ENCODE measurements at places on chromosomes 7 and 10. TPM values are rescaled to one million over a fixed set of nuclear protein-coding genes. Genes with fewer than 3 reads are reported as not detected.
A peak's percentile ranks its signal among the peaks of the same experiment; 100 is the strongest.

DNA sequence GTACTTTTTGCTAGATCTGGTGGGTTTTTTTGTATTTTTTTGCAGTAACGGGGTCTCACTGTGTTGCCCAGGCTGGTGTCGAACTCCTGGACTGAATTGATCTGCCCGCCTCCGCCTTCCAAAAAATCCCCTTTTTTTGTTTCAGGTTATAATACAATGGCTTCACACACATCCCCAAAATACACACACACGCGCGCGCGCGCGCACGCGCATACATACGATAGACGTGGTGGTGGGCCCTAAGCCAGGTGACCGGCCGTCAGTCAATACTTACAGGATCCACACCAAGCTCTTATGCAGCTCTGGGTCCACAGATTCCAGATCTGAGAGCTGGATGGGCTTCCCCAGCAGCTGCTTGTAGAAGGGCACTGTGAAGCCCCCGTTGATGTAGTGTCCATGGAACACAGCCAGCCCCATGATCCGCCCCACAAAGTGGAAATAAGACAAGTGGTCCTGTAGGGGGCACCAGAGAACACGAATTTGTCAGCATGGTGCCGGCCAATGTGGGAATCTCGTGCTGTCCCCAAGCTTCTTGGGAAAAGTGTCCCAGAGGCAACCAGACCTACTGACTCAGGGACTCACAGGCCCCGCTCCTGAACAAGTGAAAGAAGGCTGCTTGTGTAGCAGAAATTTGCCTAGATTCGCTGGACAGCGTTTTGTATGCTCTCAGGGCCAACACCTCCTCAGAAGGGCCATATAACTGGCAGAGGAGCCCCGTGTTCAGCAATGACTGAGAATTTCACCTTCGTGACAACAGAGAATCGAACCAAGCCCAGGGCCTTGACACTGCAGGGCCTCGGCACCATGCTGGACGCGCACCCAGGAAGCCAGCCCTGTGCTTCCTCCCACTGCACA, 103.6 kb downstream of the SMURF1 start:
- peak; percentile 68 for DNase-seq

- DNase-seq = no peak
Measured at GRCh38 chr7:128307061-128307460, 36.6 kb downstream of the RBM28 start.

GRCh38 chr7:77481615-77482014, 55.5 kb upstream of the PTPN12 start:
- no peak for DNase-seq

DNA sequence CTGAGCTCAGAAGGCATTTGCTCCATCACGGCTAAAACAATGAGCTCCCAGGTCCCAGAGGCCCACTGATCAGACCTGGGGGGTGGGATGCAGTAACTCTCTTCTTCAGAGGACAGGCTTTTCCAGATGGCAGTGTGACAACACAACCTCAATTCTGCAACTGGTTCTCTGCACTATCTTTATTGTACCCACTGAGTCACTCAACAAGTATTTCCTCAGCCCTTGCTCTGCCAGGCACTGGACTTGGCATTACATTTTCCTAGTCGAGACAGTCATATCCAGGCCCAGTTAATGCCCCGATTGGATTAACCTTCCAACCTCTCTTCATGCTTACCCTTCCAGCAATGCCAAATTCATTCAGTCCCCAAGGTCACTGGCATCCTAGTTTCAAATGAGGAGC, 72.6 kb downstream of the JAZF1 start:
- DNase-seq = peak; percentile 16

GRCh38 chr7:79930604-79931003, 204.0 kb upstream of the GNAI1 start:
- no peak for DNase-seq

GRCh38 chr7:100722480-100723212, 2.4 kb downstream of the EPO start:
- DNase-seq = no peak

GRCh38 chr10:73246646-73247508, at the start of gene DNAJC9:
Gene DNAJC9, minus strand, starts transcription at chr10:73247255. Its CDS starts 66 bp downstream, at chr10:73247189.
- peak; percentile 90 for DNase-seq

The PROSER2 gene
- total RNA-seq = 46.2 TPM

DNA sequence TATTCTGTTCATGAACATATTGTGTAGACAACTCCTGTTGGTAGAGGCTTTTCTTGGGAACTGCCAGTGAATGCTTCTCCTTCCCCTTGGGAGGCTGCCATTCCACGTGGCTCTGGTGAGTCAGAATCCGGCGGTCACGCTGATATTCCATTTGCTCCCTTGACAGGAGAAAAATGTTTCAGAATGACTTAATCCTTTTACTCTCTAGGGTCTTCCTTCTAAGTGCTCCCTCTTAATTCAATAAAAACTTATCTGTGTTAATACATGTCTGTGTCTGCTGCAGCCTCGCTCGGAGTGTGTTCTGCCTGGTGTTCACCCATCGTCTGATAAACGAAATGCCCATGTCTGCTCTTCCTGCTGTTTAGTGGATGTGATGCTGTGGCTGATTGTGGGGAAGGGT, 278.6 kb downstream of the ARHGAP12 start:
- no peak for DNase-seq

The MBL2 gene
- total RNA-seq = not detected

DNA sequence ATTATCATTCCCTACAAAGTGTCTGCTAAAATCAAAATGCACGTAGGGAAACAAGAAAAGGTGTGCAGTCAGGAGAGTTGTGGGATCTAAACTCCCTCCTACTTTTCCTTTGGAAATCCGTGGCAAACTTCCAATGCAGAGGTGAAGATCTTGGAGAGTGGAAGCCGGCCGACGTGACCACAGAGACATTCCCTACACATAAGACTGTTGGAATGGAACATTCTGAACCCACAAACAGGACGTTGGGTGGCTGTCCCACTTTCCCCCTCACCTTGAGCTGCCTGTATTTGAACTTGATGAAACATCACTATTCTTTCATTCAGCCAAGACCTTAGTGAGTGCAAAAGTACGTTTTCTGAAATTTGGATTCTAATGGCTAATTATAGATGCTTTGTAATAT, 65.9 kb downstream of the PRKCQ start:
- no peak for DNase-seq

- DNase-seq = no peak
Measured at GRCh38 chr10:120394446-120394845, 62.6 kb upstream of the PLPP4 start.

The HSPA12A gene
- 19.8 TPM for total RNA-seq

GRCh38 chr10:89414879-89415821, 782 bp downstream of the IFIT5 start:
- no peak for DNase-seq

GRCh38 chr7:24926623-24927524, 53.1 kb downstream of the OSBPL3 start:
- no peak for DNase-seq

DNA sequence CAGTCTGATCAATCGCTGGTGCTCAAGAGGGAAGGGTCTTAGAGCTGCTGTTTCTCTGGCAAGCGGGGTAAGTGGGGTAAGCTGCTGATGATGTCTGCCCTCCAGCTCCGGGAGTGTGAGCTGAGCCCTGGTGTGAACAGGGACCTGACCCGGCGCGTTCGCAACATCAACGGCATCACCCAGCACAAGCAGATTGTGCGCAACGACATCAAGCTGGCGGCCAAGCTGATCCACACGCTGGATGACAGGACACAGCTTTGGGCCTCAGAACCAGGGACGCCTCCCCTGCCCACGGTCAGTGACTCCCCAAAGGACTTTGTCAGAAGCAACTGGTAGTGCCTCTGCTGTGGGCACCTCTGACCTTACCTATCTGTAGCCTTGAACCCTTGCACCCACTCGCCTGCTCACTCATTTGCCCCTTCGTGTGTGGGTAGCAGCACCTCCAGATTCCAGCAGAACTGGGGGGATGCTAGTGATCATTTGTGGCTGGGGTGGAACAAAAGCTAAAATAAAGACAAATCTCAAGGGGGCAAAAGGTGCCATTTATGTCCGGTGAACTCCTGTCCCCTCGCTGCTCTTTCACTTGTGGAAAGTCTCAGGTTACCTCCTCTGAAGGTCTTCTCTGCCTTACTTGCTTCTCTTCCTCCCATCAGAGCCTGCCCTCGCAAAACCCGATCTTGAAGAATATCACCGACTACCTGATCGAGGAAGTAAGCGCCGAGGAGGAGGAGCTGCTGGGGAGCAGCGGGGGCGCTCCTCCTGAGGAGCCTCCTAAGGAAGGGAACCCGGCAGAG, 3.2 kb downstream of the UFSP1 start:
- no peak for DNase-seq

GRCh38 chr10:131972474-131973071, 9.2 kb downstream of the BNIP3 start:
- no peak for DNase-seq

- no peak for DNase-seq
Measured at GRCh38 chr7:25361863-25362262, 133.6 kb upstream of the NPVF start.

DNA sequence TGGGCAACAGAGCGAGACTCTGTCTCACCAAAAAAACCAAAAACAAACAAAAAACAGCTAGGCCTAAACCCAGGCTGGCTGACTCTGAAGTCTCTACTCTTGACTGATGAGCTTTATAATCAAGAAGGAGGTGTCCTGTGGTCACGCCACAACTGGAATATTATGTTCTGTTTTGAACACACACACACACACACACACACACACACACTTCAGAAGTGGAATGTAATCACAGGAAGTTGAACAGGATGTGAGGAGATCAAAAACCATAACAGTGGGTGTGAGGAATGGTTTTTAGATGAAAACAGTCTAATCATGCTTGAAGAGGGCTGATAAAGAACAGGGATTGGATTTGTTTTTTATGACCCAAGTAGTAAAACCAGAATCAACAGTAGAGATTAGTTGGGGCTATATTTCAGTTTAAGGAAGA, 51.1 kb upstream of the IL6 start:
- DNase-seq = no peak

- no peak for DNase-seq
Measured at GRCh38 chr7:122082670-122083069, 61.4 kb downstream of the AASS start.

The TRIM50 gene
- total RNA-seq = not detected

The GSDME gene
- total RNA-seq = 7.6 TPM

The OR2A1 gene
- not detected for total RNA-seq

DNA sequence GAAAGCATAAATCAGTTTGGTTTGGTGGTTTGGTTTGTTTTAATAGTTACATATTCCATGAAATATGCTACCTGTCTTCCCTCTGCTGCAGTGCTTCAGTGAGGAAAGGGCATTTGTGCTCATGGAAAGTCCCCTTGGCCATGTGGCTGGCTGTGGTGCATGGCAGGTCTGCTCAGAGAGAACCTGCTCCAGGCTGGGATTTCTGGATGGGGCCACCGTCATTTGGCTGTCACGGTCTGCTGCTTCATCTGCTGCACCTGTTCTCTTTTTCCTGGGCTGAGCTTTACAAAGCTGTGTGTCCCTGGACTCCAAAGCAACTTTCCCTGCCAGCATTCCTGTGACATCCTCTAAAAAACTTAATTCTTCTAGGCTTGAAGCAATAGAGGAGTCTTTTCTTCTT, 8.9 kb downstream of the CDK14 start:
- no peak for DNase-seq

- no peak for DNase-seq
Measured at GRCh38 chr10:72337722-72338121, 17.0 kb downstream of the DNAJB12 start.

The IFIT2 gene
- total RNA-seq = 1.0 TPM

GRCh38 chr7:43572516-43573049, 10.3 kb upstream of the STK17A start:
- DNase-seq = peak; percentile 38

Data from HCT116 (cell line).